ENCODE measurements at places on chromosomes 11 and 22.

DNA sequence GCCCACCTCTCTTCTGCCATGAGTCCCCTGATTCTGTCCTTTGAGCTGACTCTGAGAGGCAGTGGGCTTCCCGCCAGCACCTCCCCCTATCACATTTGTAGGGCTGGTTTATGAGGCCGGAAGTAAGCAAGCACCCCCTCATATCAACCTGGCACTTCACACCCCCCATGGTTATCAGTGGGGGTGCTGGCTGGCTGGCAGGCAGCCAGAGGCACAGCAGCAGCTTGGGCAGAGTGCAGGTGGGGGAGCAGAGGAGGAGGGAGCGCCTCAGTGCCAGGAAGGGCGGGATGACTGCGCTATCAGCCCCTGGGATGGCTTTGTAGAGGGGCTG lies 22.9 kb upstream of the CHRM4 start:
- DNase-seq, result no peak

GRCh38 chr11:57490456-57491248 lies 24.9 kb downstream of the SLC43A1 start:
- DNase-seq, result no peak

DNA sequence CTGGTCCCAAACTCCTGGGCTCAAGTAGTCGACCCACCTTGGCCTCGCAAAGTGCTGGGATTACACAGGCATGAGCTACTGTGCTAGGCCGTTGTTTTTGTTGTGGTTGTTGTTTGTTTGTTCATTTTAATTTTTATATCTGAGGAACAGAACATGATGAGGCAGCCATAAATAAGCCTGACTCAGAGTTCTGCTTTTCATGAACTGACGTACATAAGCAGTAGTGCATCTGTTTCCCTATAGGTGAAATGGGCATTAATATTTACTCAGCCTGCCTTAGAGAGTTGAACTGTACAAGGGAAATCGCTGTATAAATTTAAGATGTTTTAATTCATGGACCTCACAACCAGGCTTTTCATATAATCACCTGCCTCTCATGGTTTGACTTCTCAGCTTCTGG lies 80.5 kb downstream of the PDHX start:
- no peak for DNase-seq

DNA sequence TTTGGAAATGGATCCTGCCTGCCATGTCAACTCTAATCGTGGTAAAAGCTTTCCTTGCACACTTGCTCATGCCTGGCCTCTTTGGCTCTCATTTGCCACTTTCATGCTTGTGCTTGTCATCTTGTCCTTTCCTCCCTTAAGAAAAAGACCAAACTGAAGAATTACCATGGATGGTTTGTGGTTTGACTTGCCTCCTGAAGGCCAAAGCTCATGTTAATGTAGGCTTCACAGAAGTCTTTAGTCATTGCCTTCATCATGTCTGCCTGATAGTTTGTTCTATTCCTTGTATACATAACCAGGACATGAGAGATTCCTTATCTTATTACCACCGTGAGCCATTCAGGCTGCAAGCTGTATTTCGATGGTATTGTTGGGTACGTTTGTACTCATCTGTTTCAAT lies 17.3 kb downstream of the TEAD1 start:
- DNase-seq, result no peak

DNA sequence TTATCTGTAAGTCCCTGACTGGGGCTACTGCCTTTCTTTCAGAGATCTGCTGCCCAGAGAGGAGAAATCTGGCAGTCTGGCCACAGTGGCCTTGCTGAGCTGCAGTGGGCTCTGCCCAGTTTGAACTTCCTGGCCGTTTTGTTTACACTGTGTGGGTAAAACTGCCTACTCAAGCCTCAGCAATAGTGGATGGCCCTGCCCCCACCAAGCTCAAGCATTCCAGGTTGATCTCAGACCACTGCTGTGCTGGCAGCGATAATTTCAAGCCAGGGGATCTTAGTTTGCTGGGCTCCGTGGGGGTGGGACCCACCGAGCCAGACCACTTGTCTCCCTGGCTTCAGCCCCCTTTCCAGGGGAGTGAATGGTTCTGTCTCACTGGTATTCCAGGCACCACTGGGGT lies 117.5 kb downstream of the TRPC6 start:
- no peak for DNase-seq

- no peak for DNase-seq
These were observed 51.8 kb downstream of the GALNT18 start for GRCh38 chr11:11569936-11570491.

- DNase-seq, result no peak
These were observed 143.4 kb downstream of the CRYBB2 start for GRCh38 chr22:25362883-25363240.

- no peak for DNase-seq
These were observed 70.0 kb downstream of the NARS2 start for GRCh38 chr11:78504708-78505107.

- no peak for DNase-seq
These were observed 8.8 kb upstream of the DNAL4 start for GRCh38 chr22:38802671-38803121.

- DNase-seq, result no peak
These were observed 87.5 kb downstream of the YAP1 start for GRCh38 chr11:102197670-102198139.

DNA sequence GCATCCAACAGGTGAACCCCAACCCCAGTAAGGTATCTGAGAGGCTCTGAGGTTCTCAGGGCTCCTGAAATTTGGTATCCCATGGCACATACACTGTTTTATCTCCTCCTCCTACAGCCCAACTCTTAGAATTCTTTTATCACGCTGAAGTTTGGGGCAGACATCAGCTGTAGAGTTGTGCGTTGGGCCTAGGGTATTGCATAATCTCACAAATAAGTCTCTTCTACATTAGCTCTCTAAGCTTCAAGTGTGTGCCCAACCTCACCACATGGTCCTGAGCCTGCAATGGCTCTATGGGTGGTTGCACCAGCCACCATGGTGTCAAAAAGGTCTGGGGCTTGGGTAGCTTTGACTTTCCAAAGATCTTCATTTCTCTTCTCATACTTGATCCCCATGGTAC lies 603.0 kb downstream of the BUD13 start:
- no peak for DNase-seq

DNA sequence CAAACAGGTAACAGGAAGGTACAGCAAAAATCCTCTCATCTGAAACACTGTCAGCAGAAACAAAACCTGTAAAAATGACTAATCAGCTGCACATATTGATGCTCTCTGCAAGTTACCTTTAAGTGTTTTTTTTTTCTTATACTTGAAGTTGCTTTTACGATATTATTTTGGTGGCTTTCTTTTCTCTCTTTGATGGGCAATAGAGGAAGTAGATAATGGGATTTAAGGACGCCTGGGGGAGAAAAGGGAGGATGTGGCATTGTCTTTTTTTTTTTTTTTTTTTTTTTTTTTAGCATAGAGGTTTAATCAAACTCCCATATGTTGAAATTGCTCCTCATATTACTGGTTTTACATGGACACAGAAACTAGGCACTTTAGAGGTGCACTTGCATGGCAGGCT lies 11.4 kb upstream of the ADSL start:
- no peak for DNase-seq

Data from stimulated activated CD8-positive, alpha-beta memory T cell treated with anti-CD3 and anti-CD28 coated beads, Interleukin-4, amount 100 ng/mL, for 4 hours (primary cell).